ENCODE measurements at places on chromosomes 11 and 22. TPM values are rescaled to one million over a fixed set of nuclear protein-coding genes. Genes with fewer than 3 reads are reported as not detected.

The GGTLC3 gene
- not detected for total RNA-seq

The ACR gene
- not detected for total RNA-seq

The JHY gene
- 1.7 TPM for total RNA-seq

The IL17REL gene
- not detected for total RNA-seq

The VPS37C gene
- 6.1 TPM for total RNA-seq

The TRIM6 gene
- 1.1 TPM for total RNA-seq

The CTSW gene
- 80.5 TPM for total RNA-seq

The FIBP gene
- 77.4 TPM for total RNA-seq

The CFAP300 gene
- not detected for total RNA-seq

The PSMA1 gene
- total RNA-seq = 232 TPM

The PHETA2 gene
- 4.5 TPM for total RNA-seq

The MYOD1 gene
- not detected for total RNA-seq

The PGA5 gene
- total RNA-seq = not detected

The VPREB3 gene
- total RNA-seq = not detected

The MS4A12 gene
- not detected for total RNA-seq
